ENCODE measurements at places on chromosomes 7 and 10. TPM values are rescaled to one million over a fixed set of nuclear protein-coding genes. Genes with fewer than 3 reads are reported as not detected.

- DNase-seq: no peak
These were observed 76.0 kb upstream of the CAV2 start for GRCh38 chr7:116423499-116423898.

DNA sequence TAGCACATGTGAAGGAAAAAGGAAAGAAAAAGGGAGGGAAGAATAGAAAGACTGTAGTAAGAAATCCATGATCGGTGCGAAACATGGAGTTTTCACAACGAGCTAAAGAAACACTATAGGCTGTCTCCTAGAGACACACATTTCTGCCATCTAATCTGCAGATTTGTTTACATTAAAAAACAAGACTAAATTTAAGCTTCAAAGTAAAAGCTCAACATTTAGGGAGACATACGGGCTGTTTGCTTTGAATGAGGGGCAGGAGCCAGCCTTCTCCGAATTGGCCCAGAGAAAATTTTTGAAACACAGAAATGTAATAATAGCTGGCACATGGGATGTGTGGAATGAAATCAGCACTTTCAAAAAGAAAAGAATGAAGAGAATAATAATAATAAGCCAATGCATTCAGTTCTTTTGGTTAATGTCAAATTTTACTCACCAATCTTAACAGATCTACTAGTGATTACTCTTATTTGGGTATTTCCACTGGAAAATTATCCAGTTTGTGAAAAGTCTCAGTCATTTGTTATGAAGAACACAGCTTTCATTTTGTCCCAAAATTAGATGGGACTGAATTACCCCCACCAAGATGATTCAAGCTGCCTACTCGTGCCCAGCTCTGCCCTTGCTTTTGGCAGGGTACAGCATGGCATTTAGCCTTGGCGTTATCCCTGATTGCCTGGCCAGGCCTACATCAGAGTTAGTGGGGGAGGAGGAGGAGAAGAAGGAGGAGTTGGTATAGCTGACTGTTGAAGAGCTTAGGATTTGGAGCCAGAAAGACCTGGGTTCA is 47.1 kb downstream of the MTURN start:
- no peak for DNase-seq

GTF2IRD2 gene
- total RNA-seq: 31.6 TPM

- no peak for DNase-seq
These were observed 206.0 kb upstream of the MDFIC start for GRCh38 chr7:114715907-114716306.

GRCh38 chr7:53800746-53801145 is 741.4 kb upstream of the VSTM2A start:
- no peak for DNase-seq

MAGI2 gene
- total RNA-seq: 1.9 TPM

DNA sequence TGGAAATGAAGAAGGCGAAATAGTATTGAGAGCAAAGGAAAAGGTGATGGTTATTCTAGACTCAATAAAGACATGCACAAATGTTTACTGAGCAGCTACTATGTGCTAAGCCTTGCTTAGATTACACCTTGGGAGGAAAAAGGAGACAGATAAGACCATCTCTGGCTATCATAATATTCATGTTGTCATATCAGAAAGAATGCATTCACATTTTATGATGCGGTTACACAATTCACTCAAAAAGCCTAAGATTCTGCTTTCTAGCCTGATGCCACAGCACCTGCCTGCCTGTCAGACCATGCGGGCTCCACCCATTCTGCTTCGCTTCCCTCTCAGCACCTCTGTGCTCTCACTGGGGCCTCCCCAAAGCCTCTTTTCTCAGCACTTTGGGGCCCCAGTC is 100.9 kb downstream of the JCAD start:
- DNase-seq: no peak

- DNase-seq: no peak
These were observed 25.9 kb upstream of the HERPUD2 start for GRCh38 chr7:35720849-35721248.

DNA sequence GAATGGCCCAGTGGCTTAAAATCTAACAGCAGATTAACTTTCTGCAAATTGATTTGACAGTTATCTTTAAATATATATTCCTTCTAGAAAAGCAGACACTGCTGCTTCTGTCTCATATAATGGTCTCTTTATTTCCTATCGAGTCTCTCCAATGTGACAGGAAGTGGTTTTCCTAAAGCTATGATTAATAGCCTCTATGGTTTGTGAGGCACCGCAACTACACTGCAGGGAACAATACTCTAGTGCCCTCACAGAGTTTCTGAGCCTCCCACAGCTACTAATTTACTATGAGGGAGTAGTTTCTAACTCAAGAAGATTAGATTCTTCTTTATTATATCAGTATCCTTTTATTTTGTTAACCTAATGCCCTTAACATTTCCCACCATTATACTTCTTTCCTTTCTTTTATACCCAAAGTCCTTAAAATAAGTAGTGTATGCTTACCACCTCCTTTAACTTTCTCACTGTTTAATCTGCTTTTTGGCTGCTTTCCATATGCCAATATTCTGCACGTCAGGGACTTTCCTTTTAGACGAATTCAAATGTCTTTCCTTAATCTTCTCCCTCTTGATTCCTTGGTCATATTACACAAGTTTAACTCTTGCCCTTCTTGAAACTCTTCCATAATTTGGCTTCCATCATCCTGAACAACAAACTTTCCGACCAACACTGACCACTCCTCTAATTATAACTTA is 23.8 kb upstream of the AHR start:
- DNase-seq: no peak

CACNB2 gene
- total RNA-seq: 26.2 TPM
